ENCODE measurements at places on chromosomes 11 and 22.

- DNase-seq: no peak
Measured at GRCh38 chr11:64570341-64570740, 20.7 kb upstream of the SLC22A12 start.

DNA sequence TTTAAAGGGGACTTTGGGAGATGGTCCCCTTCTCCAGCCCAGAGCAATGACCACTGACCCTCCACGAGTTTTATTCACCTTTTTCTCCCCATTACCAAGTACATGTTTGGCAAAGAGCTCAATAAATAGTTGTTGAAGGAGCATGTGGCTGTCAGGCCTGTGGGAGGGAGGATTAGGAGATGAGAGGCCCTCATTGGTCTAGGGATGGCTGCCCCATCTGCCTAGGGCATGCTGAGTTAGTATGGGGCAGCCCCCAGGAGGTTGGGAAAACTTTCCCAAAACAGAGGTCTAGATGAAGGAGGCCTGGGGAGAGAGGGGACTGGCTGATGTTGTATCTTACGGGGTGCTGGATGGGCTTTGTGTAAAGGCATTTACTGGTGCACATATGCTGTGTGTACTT is 10.6 kb downstream of the MAFF start:
- DNase-seq: no peak

DNA sequence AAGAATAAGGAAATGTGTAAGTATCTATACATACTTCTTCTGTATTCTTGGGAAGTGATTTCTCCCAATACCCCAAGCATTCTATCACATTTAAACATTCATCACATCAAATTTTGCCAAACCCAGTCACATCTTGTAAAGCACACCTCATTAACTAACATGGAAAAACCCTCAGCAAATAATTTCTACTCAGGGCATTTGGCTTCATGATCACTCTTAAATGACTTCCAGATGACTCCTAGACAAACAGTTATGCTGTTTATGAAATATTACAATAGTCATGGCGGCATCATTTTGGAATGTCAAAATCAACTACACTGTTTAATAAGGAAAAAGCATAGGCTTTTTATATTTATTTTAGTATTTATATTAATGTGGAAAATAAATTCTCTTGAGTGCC is 47.3 kb upstream of the CCDC34 start:
- no peak for DNase-seq

- DNase-seq: no peak
Measured at GRCh38 chr11:8634498-8634897, 40.5 kb upstream of the STK33 start.

DNA sequence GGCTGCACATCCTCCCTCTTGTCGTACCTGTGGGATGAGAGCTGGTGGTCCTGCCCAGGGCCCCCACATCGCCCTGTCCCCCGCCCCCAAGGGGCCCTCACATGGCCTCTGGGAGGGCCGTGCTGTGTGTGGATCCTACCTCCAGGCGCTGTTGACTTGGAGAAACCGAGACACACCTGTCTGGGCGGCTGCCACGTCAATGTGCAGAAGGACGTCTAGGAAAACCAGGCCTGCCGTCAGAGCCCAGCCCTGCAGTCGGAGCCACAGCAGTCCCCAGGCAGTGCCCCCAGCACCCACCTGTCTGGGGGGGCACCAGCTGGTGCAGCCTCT is 14.2 kb downstream of the ALG12 start:
- DNase-seq: no peak

DNA sequence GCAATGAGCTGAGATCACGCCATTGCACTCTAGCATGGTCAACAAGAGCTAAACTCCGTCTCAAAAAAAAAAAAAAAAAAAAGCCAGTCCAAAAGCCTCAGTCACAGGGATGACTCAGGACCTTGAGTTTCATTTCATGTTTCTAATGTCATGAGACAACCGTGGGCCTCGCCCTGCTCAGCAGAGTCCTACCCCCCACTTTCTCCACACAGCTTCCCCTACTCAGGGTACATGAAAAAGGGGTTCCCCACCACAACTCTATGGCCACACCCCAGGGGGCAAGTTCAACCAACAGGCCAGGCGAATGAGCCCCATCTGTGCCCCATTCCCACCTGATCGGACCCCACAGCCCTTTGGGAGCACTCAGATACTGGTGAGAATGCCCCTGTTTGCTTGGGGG is 24.3 kb upstream of the ADA2 start:
- peak; percentile 12 for DNase-seq

- no peak for DNase-seq
Measured at GRCh38 chr11:117473481-117474091, 145.9 kb downstream of the CEP164 start.

DNA sequence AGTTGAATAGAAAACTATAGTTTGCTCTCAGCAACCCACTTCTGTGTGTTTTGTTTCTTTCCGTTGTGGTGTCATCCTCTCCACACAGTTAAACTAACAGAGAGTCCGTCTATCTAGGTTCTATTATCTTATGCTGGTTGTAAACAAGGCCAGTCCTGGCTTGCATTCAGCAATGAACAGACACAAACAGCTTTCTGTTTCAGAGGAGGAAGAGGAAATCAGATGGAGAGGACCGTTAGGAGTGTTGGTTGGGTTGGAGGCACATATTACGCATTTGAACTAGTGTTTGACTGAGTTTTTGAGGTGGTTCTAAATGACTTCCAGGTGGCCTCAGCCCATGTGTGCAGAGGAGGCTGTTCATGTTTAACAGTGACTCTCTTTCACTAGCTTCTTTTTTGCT is 129.5 kb upstream of the SORL1-AS1 start:
- no peak for DNase-seq

DNA sequence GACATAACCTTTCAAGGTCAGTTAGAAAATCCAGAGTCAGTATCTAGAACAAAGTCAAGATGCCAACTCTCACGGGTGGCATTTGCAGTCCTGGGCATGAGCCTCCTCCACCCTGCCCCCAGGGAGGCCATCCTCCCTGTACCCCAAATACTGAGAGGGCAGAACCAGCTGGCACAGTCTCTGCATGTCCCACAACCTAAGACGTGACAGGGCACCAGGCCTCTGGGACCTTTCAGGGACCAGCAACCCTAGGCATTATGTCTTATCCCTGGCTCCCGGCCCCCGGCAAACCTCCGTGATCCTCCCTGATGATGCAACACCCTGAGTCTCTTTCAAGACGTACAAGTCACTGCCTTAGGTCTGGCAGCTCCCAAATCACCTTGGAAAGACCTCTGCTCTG is 2.0 kb downstream of the MB start:
- DNase-seq: peak; percentile 16

GRCh38 chr11:12761029-12761428 is 86.8 kb downstream of the TEAD1 start:
- DNase-seq: peak; percentile 53

DNA sequence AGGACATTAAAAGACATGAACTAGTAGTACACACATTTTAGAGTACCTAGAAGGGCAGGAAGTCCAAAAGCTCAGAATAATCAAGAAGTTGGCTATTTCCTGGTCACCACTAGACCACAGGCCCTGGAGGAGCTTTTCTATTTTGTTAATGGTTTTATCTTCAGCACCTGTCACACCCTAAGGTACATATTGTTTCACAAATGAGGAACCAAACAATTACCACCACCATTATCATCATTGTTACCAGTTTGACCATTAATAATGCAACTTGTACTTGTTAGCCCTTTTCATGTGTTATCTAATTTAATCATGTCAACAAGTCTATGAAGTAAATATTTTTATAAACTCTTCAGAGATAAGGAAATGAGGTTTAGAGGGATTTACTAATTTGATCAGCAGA is 4.9 kb downstream of the MRPL48 start:
- no peak for DNase-seq

DNA sequence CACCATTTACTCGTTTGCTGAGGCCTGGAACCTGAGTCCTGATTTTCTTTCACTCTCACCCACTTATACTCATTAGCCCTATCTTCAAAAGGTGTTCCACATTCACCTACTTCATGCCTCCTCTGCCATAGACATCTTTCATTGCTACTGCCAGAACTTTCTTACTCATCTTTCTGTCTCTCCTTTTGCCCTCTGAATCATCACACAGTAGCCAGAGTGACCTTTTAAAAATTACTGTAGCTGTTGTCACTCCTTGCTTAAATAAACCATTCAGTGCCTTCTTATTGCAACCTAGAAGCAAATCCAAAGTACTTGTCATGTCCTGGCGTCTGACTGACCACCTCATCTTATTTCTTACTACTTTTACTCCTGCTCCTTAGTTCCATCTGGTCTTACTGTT is 38.2 kb downstream of the ATXN10 start:
- peak; percentile 81 for DNase-seq

DNA sequence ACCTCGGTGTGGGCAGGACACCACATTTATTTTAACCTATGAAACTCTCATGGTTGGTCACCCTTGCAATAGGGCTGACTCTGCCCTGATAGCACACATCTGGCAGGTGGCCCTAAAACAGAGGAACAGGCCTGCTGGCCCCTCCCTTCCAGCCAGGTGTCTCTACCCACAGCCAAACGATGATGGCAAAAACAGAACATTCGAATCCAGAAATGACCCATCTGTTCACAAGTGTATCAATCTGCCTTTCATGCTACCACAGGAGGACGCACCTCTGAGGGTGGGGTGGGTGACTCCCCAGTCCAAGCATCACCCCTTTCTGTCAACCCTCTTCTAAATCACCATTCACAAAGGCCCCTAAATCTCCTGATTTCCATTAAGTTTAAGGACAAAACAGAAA is 118.1 kb downstream of the ETS1 start:
- DNase-seq: no peak

DNA sequence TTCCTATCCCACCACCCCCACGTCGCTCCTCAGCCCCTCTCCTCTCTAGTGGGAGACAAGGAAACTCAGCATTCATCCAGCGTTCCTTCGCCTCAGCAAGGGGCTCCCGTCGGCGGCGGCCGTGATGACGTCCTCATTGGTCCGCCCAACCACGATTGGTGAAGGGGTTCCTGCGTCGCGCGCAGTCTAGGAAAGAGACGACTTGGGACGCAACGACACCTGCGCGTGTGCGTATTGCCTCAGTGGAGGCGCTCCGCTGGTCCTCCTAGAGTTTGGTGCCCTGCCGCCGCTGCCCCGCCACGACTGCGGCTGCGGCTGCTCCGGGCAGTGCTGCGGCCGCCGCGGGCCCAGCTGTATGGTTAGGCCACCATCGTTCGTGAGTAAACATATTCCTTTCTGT is 56.6 kb downstream of the CCDC81 start:
- no peak for DNase-seq

GRCh38 chr11:129828301-129828836 is 12.7 kb downstream of the TMEM45B start:
- no peak for DNase-seq

DNA sequence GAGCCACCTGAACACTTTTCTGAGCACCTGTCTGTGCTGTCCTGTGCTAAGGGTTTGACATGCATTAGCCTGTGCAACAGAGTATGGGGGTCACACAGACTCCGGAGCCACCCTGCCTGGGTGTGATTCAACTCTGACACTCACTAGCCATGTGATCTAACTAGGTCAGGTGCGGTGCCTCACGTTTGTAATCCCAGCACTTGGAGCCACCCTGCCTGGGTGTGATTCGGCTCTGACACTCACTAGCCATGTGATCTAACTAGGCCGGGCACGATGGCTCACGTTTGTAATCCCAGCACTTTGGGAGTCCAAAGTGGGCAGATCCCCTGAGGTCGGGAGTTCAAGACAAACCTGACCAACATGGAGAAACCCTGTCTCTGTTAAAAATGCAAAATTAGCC is 11.4 kb downstream of the UBE2L6 start:
- no peak for DNase-seq

- no peak for DNase-seq
Measured at GRCh38 chr11:10529279-10529678, 11.7 kb downstream of the RNF141 start.

GRCh38 chr11:115338476-115338875 is 165.7 kb downstream of the CADM1 start:
- DNase-seq: no peak

DNA sequence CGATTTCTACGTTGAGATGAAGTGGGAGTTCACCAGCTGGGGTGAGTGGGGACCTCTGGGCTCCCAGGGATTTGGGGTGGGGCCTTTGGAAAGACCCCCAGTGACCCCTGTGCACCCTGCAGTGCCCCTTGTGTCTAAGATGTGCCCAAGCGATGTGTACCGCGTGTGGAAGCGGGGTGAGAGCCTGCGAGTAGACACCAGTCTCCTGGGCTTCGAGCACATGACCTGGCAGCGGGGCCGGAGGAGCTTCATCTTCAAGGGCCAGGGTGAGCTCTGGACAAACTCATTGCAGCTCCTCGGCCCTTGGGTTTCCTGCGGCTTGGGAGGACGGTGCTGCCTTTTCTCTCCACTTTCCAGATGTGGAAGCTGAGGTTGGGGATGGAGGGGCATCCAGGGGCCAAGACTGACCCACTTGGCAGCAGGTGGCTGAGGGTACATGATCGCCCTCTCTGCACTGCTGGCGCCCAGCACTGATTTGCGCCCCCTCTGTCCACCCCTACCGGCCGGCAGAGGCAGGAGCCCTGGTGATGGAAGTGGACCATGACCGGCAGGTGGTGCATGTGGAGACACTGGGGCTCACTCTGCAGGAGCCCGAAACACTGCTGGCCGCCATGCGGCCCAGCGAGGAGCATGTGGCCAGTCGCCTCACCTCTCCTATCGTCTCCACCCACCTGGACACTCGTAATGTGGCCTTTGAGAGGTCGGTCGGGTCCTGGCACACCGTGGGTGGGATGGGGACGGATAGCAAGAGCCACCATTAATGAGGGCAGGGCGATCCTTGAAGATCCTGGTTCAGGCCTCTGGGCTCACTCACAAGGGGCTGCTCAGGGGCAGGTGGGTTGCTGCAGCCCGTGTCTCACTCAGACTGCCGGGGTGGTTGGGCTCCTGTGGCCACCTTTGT is 2.6 kb downstream of the ANKRD13D start:
- no peak for DNase-seq

DNA sequence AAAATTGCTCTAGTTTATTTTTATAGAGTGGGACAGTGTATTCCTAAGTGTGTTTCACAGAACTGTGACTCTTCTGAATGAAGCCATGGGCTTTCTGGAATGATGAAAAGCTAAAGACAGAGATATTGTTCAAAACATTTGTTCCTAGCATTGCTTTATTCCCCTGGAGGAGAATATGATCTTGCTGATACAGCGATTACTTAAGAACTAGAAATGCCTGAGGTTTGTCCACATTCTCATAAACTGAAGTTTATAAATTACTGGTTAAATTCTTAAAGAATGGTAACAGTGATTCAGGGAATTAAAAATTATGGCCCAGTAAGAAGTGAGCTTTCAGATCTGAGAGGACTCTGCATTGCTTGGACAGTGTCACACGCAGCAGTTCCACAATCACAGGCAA is 690.3 kb downstream of the FAM181B start:
- no peak for DNase-seq

DNA sequence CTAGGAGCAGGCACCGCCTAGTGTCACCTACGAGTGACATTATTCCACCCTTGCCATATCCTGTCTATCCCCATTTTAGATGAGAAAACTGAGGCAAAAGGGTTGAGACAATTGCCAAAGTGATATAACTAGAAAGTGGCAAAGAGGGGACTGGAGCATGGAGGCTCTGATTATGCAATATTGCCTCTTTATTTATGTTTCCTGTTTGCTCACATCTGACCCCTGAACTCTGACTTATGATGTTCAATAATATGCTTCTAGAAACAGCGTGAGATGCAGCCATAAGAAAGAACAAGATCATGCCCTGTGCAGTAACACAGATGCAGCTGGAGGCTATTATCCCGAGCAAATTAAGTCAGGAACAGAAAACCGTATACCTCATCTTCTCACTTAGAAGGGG is 7.7 kb downstream of the ELF5 start:
- no peak for DNase-seq

- peak; percentile 46 for DNase-seq
Measured at GRCh38 chr22:24506802-24507438, 11.8 kb downstream of the UPB1 start.

GRCh38 chr11:21612326-21612725 is 580.6 kb upstream of the ANO5 start:
- DNase-seq: no peak

GRCh38 chr22:49671331-49672013 is 156.2 kb downstream of the BRD1 start:
- DNase-seq: no peak

Measured in fibroblast of mammary gland (primary cell).